ENCODE measurements at places on chromosomes 1 and 21.

DNA sequence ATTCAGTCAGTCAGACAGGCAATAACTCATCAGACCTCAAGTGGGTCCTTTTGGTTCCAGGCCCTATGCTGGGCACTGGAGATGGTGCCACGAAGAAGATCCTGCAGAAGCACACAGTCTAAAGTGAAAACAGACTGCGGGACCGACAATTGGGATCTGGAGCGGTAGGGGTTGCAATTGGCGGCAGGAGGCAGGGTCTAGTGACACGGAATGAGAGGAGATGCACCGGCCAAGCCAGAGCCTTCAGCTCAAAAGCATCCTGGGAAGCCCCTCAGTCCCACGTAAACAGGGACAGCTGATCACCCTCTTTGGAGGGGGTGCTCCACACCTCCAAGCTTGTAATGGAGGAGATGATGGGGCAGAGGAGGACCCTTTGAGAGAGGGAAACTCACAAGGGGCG, 56.2 kb downstream of the KLHDC7A start:
- DNase-seq: no peak

- DNase-seq: no peak
These were observed 7.1 kb downstream of the MEX3A start for GRCh38 chr1:156075162-156075561.

DNA sequence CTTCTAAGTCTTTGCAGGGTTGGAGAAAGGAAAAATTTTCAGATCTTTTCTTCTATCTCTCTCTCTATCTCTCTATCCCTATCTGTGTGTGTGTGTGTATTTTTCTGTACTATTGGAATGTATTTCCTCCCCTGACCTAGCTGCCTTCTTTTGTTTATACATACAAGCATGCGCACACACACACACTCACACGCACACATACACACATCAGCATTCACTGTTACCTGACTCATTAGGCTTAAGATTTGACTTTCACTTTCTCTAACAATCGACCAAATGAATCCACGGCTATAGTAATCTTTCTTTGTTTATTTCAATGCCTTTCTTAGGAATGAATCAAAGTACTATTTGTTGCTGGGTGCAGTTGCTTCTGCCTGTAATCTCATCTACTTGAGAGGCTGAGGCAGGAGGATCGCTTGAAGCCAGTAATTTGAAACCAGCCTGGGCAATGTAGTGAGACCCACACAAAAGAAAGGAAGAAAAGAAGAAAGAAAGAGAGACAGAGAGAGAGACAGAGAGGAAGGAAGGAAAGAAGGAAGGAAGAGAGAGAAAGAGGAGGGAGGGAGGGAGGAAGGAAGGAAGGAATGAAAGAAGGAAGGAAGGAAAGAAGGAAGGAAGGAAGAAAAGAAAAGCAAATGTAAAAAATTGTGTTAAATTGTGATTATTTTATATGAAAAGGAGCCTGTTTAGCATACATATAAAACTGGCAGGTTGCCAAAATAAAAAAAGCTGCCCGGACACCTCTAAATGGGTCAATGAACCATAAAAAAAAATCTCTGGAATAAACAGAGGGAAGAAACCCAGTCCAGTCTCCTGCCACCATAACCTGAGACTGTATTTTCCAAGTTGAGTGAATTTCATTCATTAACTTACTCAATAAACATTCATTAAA, 206.8 kb downstream of the ZNF326 start:
- no peak for DNase-seq

DNA sequence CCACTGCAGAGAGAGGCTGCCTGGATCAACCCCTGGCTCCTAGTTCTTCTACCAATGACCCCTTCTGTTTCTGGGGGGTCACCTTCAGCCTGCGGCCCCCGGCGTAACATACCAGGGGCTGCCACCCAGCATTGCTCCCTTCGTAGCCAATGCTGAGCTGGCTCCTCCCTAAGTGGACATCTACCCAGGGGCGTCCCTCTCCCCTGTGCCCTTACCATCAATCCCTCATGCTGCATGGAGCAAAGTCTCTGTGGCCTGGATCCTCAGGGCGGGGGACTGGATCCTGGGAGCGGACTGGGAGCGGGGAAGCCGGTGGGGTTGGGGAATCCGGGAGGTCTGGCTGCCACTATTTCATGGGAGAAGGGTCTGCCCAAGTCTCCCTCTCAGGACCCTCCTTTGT, 28.6 kb downstream of the TRIM67 start:
- no peak for DNase-seq

GRCh38 chr21:44962403-44962966, 22.7 kb downstream of the SLX9 start:
- DNase-seq: no peak

- no peak for DNase-seq
These were observed 1105.3 kb upstream of the TMPRSS15 start for GRCh38 chr21:19508844-19509243.

DNA sequence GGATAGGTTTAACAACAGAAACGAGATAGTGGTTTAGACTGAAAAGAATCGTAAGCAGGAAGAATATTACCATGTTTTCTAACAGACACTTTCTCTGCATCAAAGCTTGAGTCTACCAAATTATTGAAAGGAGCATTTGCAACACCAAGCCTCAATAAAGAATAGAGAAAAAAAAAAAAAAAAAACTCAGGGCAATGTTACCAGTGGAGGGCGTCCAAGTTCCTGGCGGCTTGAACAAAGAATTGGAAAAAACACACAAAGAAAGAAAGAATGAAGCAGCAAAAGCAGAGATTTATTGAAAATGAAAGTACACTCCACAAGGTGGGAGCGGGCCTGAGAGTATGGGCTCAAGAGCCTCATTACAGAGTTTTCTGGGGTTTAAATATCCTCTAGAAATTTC, 686.5 kb upstream of the ADGRL2 start:
- no peak for DNase-seq

Data from stimulated activated CD4-positive, alpha-beta T cell treated with anti-CD3 and anti-CD28 coated beads, Interleukin-2, amount 100 ng/mL, for 48 hours (primary cell).